ENCODE measurements at places on chromosomes 12 and 14. TPM values are rescaled to one million over a fixed set of nuclear protein-coding genes. Genes with fewer than 3 reads are reported as not detected.

IRAK3 gene
- total RNA-seq, result 44.6 TPM

CAPZA3 gene
- not detected for total RNA-seq

GRCh38 chr12:62963486-62964041, 28.6 kb upstream of the PPM1H start:
- no peak for DNase-seq

GPR135 gene
- 2.1 TPM for total RNA-seq

GZMH gene
- 4.7 TPM for total RNA-seq

DNA sequence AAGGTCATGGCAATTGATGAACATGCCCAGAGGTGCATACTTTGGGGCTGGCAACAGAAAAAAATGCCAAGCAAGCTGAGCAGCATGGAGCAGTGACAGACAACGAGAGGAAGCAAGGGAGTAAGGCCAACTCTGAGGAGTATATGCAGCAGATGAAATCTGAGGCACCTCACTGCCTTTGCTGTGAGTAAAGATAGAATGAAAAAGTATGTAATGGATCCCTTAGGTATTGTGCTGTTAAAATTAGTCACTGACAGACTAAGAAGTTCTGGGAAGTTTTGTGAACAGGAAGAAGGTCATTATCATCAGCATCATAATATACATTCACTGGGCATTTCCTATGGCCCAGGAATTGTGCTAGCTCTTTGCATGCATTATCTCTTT, 269.9 kb downstream of the DUSP6 start:
- DNase-seq, result no peak

- no peak for DNase-seq
Observed at GRCh38 chr12:67080637-67081036, 188.5 kb upstream of the CAND1 start.
